ENCODE measurements at places on chromosomes 5 and 9. TPM values are rescaled to one million over a fixed set of nuclear protein-coding genes. Genes with fewer than 3 reads are reported as not detected.

IRGM gene
- total RNA-seq = not detected

DNA sequence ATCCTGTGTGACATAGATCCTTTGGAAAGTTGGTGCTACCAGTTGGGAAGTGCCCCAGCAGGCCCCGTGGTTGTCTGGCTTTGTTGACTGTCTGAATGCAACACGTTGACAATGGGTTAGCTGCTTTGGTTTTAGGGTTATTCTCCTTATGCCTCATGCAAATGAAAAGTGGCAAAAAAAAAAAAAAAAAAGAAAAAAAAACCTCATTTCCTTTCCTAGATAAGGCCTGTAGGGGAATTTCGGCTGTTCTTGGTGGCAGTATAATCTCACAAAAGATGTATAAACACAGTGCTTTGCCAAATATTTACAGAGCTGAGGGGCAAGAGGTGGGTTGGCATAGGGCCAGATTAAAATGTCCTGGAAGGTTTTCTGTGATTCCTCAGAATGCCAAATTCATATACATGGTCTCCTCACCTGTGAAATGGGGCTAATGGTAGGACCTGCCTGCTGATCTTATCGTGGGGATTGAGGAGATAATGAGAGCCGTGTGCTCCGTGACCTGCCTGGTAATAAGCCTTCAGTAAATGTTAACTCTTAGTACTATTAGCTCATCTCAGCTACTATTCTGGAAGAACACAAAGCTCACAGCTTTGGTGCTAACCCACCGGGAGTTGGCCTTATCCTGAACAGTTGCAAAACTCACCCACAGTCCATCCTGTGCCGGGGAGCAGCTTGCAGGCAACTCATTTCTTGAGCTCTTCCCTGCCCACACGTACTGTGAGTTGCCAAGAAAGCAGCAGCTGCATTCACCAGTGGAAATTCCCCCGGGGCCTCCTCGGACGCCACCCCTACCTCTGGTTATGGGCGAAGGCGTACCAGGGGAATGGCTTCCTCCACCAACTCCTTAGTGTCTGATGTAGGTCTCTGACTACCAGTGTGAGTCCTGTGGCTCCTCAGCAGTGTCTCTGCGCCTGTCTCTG, 220.3 kb downstream of the NR3C1 start:
- peak; percentile 50 for DNase-seq

- peak; percentile 68 for DNase-seq
These were observed 281.8 kb downstream of the AOPEP start for GRCh38 chr9:95008151-95008771.

PSMB7 gene
- 197 TPM for total RNA-seq

DNA sequence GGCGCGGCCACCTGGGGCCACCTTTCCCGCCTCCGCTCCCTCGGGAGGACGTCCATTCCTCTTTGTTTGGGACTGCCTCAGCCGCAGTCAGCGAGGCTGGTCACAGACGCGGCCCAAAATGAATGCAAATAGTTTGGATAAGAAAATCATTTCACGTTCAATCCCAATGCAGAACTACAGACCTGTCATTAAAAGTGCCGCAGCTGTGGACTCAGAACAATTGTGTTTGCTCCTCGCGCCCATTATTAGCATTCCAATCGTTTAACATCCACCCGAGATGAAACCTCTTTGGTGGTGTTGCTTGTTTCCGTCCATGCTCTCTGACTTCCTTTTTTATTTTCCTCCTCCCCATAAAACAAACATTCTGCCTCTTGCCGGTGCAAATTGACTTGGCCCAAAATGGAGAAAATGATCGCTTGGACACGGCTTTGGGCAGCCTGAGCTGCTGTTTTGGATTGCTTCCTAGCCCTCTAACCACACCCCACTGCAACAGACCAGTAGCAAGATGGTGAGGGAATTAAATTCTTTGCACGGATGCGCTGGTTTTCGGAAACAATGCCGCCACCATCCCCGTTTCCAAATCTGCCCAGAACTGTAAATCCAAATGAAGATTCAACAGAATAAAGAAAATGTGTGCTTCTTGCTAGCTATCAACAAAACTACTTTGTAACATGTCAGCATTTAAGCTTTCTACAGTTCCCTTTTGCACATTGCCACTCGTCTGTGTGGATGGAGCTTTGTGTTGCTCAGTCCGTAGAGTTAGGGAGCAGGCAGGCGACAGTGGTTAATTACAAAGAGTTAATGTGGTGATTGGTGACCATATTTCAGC, 784 bp downstream of the NLN start:
- no peak for DNase-seq

All from hepatocyte (in vitro differentiated cells).